ENCODE measurements at places on chromosomes 3 and 15. TPM values are rescaled to one million over a fixed set of nuclear protein-coding genes. Genes with fewer than 3 reads are reported as not detected.

DNA sequence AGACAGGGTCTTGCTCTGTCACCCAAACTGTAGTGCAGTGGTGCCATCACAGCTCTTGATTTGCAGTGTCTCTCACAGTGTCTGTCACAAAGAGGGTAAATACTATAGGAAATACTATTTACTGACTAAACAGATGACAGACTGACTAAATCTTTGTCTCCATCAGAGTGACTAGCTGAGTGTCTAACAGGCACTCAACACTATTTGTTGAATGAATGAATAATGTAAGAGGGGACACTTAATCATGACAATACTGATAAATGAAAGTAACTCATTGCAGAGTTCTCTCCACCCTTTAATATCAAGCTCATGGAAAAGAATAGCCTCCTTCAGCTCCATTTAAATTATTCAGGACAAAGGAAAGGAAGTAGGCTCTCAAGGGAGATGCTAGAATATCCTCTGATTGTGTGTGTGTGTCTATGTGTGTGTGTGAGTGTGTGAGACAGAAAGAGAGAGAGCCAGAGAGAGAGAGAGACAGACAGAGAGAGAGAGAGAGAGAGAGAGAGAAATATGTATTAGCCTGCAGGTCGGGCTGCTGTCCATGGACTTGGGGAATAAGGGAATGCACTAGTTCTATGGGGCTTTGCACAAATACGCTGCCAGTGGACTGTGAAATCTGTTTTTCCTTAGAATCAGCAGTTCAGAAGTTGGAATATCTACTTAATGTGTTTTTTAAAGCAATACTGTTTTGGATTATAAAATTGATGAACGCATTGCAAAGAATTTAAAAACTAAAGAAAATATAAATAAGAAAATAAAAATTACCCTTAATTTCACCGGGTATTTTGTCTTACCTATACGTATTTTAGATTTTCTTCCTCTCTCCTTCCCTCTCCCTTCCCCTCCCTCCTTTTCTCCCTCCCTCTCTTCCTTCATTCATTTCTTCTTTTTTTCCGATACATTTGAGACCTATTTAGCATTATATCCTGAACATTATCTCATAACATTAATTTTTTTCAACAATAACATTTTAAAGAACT is 132.9 kb upstream of the LRIG1 start:
- no peak for DNase-seq

DNA sequence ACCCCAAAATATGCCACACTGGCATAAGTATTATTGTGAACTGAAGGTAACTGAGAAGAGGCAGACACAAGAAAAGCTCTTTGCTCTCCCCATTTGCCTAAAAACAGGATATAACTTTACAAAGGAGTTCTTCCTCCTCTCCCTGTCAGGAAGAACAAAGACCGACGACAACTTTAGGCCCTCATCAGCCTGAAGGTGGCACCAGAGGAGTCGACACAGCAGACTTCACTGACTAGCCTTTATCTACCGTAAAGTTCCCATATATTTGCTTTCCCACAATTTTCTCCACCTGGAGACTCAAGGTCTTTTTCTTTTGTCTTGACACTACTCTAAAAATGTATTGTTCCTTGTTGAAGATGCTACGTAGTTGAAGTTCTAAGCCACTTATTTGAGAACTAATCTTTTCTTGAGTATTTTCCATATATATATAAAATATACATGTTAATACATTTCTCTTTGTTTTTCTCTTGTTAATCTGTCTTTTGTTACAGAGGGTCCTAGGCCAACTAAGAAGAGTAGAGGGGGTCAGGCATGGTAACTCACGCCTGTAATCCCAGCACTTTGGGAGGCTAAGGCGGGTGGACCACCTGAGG is 16.2 kb upstream of the XIRP1 start:
- DNase-seq = peak; percentile 50

DNA sequence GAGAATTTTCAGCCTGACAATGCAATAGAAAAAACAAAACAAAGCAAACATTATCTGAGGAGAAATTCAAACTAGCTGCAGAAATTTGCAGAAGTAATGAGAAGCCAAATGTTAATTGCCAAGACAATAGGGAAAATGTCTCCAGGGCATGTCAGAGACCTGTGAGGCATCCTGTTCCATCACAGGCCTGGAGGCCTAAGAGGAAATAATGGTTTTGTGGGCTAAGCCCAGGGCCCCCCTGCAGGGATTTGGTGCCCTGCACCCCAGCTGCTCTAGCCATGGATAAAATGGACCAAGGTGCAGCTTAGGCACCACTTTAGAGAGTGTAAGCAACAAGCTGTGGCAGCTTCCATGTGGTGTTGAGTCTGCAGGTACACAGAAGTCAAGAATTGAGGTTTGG is 401.2 kb upstream of the NECTIN3 start:
- DNase-seq = no peak

- no peak for DNase-seq
Observed at GRCh38 chr15:46576646-46577395, 942.0 kb downstream of the SQOR start.

Gene CD86
- 0.17 TPM for total RNA-seq
